ENCODE measurements at places on chromosomes 5 and 9. TPM values are rescaled to one million over a fixed set of nuclear protein-coding genes. Genes with fewer than 3 reads are reported as not detected.

- no peak for DNase-seq
Measured at GRCh38 chr9:69299315-69299714, 25.7 kb upstream of the ENTREP1 start.

DNA sequence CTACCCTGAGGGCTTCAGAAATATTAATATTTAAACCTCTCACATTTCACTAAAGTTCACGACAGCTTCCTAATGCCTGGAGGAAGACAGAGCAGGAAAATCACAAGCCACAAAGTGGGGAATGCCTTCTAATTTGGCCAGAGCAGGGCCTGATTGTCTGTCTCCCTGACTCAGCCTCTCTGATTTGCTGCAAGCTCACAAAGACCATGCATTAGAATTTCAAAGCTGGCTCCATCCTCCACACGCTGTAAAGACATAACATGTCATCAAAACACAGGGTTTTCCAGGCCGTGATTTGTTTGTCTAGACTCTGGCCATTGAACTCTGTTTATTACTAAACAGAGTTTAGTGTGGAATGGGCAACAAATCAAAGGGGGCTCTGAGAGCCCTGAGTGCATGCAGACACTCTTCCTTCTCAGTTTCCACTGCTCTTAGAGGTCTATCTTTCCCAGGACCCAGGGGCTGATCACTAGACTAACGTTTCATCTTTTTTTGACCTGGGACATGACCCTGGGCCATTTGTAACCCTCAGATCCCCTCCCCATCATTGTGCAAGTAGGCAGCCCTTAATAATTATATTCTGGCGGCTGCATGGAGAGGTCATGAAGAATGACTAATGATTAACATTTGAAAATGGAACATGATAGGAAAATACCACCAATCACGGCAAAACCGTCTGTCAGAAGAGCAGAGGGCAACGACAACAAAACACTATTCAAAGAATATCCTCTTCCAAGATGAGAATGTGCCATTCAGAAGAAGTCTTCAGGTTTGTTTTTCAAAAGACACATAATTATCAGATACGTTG, 140.2 kb downstream of the ENC1 start:
- no peak for DNase-seq

GRCh38 chr9:123883634-123884033, 46.3 kb downstream of the DENND1A start:
- DNase-seq: no peak

DNA sequence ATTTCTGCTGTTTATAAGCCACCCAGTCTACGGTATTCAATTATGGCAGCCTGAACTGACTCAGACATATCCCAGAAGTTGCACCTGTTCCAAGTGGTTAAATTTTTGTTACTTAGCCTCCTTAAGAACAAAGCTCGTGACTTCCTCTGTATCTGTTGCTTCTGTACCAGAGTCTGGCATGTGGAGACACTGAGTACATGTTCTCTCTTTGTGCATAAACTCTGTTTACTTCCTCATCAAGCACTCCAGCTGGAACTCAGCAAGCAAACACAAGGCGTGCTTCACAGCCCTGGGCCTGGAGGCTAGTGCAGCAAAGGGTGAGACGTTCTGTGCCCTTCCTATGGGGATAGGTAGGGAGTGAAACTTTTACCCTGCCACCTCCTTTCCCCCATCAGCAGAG, 19.0 kb downstream of the C9orf152 start:
- no peak for DNase-seq

EMB gene
- total RNA-seq: 12.7 TPM

NR5A1 gene
- 0.54 TPM for total RNA-seq

ARHGEF39 gene
- 12.4 TPM for total RNA-seq
